ENCODE measurements at places on chromosomes 3 and 15.

GRCh38 chr3:195133462-195133861 lies 137.5 kb downstream of the XXYLT1 start:
- DNase-seq: peak; percentile 31

DNA sequence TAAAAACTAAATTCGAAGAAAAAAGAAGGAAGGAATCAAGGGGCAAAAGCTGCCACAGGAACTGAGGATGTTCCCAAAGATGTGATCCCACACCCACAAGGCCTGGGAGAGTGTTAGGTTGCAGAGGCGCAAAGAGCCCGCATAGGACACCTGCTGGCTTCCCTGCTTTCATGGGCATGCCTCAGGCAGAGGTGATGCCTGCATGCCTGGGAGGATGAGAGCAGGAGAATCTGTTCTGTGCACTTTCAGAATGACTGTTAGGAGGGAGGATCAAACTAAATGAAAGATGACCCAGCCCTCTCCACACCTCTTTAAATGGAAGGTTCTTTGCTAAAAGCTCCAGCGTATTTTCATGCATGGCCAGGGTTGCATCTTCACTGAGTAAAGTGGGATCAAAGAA lies 162.4 kb downstream of the PLCL2 start:
- DNase-seq: no peak

- DNase-seq: no peak
Measured at GRCh38 chr15:47719730-47720129, 2.4 kb downstream of the SEMA6D start.

GRCh38 chr3:12323237-12323636 lies 34.4 kb downstream of the PPARG start:
- DNase-seq: no peak

DNA sequence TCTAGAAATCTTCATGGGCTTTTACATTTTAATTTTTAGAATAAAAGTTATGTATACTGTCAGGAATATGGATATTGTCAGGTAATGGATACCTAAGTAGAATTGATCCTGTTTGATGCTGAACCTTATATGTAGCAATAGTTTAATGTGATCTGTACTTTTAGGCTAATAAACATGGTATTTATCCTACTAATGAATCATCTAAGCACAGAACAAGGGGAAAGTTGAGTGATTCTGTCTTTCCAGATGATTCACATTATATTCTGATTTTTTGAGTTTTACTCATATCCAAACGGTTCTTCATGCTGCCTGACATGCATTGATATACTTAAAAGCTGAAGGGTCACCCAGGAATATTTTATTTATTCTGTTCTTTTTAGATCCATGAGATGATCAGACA lies 34.5 kb downstream of the FANCI start:
- DNase-seq: no peak

- no peak for DNase-seq
Measured at GRCh38 chr3:150020527-150020926, 49.8 kb upstream of the PFN2 start.

- DNase-seq: no peak
Measured at GRCh38 chr15:44695294-44695693, 15.8 kb downstream of the PATL2 start.

DNA sequence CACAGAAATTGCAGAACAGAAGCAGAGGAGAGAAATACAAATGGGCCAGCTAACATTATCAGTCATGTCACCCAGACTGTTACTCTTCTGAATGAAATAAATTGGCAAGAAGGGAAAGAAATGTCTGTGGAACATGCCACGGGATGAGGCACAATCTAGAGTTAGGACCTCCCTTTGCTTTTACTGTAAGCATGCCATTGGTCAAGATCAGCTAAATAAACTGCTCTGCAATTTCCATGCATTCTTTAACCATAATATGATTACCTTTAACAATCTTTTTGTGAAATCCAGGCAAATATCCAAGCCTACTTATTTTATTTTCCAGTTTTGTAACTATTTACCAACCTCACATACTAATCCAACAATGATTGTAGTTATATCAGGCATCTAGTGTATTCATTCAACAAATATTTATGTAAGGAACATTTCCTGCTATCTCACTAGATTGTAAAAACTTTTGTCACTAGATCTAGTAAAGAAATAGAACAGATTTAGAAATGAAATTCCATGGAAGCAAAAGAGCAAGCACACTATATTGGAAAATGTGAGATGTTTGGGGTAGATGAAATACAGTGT lies 383.4 kb downstream of the MECOM start:
- no peak for DNase-seq
